ENCODE measurements at places on chromosomes 7 and 10.

GRCh38 chr7:45185028-45185863 is 27.7 kb downstream of the RAMP3 start:
- DNase-seq: no peak

- DNase-seq: no peak
Measured at GRCh38 chr10:51729822-51730555, 30.6 kb upstream of the CSTF2T start.

- no peak for DNase-seq
Measured at GRCh38 chr10:105509517-105509916, 868.4 kb downstream of the SORCS3 start.

DNA sequence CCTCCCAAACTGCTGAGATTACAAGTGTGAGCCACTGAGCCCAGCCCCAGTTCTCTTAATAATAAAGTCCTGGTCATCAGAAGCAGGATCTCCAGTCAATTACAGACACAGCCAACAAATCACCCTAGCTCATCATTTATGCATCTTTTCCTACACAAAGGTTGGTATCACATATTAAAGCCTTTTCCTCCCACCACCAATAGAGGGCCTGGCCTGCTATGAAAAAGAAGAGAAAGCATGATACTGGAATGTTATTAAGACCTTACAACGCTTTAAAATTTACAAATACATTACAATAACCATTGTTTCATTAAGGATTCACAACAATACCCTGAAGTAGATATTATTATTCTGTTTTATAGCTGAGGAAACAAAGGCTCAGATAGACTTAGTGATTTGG is 25.9 kb downstream of the VAX1 start:
- DNase-seq: peak; percentile 22

GRCh38 chr10:69315610-69316312 is 37.5 kb downstream of the HK1 start:
- no peak for DNase-seq

- no peak for DNase-seq
Measured at GRCh38 chr10:129258283-129258923, 208.6 kb upstream of the MGMT start.

DNA sequence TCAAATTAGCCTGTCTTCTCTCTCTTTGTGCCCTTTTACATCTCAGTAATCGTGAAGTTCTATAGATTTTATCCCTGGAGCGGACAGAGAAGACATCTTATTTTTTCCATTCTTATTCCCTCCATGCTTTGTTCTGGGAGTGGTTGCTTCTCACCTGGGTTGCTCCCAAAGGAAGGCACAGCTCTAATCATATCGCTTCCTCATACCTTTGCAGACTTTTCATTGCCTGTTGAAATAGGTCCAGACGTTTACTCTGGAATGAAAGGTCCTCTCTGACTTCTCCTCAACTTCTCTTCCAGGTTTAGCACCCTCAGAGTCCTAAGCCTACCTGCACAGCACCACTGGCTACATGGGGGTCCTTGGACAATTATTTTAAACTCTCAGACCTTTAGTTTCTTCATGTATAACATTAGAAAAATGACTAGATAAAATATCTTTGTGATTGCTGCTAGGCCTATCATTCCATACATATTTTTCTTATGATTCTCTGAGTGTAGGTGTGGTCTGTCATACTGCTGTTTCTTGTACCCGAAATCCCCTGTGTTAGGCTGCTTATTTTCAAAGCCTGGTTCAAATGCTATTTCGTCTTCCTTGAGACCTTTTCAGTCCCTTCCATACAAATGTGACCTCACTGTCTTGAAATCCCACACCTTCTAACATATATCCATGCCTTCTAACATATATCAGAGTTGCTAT is 418.1 kb downstream of the GFRA1 start:
- no peak for DNase-seq

DNA sequence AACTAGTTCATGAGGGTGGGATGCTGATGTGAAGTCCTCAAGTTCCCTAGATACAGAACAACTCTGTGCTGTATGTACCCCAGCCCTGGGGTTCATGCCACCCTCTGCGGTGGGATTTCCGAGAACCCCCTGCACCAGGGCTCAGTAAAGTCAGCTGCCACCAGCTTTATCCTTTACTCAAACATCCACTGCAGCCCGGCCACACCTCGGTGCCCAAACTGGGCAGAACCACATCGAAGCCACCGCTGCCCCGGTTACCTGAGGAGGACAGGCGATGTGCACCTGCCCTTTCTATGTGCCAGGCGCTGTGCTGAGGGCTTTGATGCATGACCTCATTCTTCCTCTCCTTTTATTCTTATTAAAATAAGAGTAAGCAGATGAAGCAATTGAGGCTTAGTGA is 9.9 kb upstream of the CALML5 start:
- no peak for DNase-seq

- DNase-seq: peak; percentile 66
Measured at GRCh38 chr7:134533288-134533771, 6.0 kb downstream of the AKR1B10 start.

GRCh38 chr10:70943841-70944466 is 55.6 kb upstream of the PCBD1 start:
- DNase-seq: no peak

DNA sequence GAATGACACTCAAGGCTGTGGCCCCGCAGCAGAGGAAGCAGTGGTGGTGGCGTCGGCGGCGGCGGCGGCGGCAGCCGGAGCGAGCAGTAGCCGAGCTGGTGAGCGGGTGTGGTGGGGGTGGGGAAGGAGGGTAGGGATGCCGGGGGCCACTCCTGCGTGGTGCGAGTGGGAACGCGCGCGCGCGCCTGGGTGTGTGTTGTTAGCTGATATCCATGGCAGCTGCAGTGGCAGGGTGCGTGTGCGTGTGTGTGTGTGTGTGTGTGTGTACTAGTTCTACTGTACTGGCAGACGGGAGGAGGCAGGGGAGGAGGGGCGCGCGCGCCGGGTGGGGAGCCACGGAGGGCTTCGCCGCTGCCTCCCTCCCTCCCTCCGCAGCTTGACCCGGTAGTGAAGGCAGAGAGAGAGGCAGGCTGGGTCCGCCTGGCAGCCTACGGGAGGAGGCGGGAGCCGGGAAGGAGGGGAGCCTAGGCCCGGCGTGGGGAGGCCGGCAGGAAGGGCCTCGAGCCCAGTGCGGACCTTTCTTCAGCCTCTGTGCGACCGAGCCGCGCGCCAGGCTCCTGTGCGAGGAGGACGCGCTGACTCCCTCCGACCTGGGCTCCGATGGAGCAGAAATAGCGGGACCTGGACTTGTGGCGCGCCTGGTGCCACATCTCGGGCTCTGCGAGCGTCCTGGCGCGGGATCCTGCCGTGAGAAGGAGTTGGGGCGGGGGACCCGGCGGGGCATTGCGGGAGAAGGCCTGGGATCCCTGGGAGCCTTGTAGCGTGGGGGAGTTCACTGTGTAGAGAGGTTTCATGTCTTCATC is at the start of gene MAGI2:
Gene MAGI2 (minus strand): TSS at position 110 of the 803 bp plus-strand sequence. CDS start 347 bp downstream, outside the sequence.
- no peak for DNase-seq

DNA sequence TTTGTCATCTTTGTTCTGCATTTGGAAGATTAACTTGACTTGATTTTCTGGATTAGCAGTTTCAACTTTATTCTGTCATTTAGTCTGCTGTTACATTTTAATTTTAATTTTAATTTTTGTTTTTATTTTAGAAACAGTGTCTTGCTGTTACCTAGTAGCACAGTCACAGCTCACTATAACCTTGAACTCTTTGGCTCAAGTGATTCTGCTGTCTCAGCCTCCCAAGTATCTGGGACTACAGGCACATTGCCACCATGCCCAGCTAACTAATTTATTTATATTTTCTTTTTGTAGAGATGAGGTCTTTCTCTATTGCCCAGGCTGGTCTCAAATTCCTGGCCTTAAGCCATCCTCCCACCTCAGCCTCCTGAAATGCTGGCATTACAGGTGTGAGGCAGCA is 35.3 kb downstream of the PALS2 start:
- DNase-seq: no peak

- no peak for DNase-seq
Measured at GRCh38 chr10:87546210-87546609, 41.5 kb downstream of the MINPP1 start.

- DNase-seq: no peak
Measured at GRCh38 chr10:10961072-10961471, 56.6 kb upstream of the CELF2 start.

GRCh38 chr10:126101325-126101724 is 205.0 kb downstream of the FANK1 start:
- no peak for DNase-seq

DNA sequence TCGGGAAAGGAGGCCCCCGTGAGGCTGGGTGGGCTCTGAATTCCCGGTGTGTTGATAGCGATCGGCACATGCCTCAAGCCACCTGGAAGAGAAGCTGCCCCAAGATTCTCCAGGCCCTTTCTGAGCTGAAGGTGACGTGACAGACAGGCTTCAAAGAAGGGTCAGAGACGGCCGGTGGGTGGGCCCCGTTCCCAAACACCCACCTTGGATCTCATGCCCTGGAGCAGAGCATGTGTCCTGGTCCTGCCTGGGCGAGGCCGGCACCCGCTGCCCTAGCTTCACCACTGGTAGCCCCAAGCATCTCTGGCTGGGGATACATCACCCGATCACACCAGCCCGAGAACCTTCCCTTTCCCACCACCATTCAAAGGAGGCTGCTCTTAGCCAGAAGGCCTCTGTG is 399.0 kb downstream of the DNAJB6 start:
- DNase-seq: no peak

GRCh38 chr7:118153551-118154177 is 30.3 kb upstream of the LSM8 start:
- peak; percentile 25 for DNase-seq

DNA sequence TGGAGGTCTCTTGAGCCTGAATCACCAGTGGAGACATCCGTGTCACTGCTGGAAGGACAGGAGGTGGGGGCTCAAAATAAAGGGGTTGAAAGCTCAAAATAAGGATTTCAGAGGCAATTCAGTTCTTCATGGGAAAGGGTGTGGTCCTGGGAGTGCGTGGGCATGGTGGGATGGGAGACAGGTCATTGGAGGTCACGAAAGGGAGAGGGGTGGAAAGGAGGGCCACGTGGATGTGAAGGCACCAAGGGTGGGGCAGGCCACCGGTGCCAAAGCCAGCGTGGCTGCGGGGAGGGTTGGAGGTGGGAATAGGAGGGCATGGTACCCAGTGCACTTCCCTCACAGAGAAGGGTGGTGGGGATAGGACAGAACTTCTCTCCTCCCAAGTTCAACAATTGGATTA is 59.7 kb downstream of the HTR5A start:
- no peak for DNase-seq

DNA sequence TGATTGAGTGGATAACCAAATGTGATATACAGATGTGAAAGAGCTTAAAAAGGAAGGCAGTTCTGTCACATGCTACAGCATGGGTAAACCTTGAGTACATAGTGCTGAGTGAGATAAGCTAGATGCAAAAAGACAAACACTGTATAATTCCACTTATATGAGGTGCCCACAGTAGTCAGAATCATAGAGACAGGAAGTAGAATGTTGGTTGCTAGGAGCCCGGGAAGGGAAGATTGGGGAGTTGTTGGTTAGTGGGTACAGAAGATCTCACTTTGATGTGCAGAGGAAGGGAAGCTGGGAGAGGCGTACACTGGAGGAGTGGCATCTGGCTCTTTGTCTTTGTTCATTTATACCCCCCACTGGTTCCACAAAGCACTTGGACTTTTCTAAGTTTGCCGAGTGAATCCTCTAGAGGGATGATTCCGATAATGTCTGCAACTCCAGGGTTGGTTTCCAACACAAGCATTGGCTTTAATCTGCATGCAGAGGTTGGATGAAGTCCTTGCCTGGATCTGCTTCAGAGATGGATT is 39.5 kb downstream of the TSPAN14 start:
- peak; percentile 33 for DNase-seq

DNA sequence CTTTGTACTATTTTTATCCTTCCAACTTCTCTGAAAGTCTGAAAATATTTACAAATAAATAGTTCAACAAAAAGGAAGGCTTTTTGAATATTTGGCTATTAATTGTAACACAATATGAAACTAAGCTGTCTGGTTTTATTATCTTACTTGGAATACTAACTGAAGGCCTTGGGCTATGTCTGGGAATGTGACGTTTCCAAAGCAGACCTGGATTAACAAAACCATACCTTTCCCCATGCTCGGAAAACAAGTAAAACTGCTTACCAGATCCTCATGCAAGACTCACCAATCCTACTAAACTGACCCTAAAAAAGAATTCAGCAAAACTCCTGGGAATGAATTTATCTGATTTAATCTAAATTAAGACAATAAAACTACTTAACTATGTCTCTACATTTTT is 116.4 kb downstream of the ATE1 start:
- DNase-seq: no peak

GRCh38 chr7:1742555-1743303 is 72.7 kb downstream of the ELFN1 start:
- DNase-seq: peak; percentile 62

DNA sequence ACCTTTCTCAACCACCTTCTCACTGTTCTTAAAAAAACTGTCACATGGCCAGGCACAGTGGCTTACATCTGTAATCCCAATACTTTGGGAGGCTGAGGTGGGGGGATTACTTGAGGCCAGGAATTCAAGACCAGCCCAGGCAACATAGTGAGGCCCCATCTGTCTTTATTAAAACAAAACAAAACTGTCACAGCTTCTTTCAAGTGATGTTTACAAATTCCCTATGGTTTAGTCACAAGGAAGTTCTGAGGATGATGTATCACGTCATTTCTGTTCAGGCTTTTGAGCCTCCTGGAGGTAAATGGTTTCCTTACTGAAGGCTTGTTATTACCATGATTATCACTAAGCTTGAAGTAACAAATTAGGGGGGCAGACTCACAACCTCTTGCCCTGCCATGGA is 186.2 kb downstream of the CFTR start:
- DNase-seq: peak; percentile 6

DNA sequence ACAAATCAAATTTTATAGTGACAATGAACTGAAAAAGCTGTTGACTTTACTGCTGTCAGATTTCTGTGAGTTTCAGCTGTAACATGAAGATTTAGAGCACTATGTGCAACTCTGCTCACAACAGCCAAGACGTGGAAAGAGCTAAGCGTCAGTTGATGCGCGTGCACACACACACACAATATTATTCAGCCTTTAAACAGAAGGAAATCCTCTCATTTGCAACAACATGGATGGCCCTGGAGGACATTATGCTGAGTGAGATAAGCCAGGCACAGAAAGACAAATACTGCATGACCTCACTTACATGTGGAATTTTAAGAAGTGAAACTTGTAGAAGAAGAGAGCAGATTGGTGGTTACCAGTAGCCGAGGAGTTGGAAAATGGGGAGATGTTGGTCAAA is 82.8 kb upstream of the FRMD4A start:
- DNase-seq: no peak

DNA sequence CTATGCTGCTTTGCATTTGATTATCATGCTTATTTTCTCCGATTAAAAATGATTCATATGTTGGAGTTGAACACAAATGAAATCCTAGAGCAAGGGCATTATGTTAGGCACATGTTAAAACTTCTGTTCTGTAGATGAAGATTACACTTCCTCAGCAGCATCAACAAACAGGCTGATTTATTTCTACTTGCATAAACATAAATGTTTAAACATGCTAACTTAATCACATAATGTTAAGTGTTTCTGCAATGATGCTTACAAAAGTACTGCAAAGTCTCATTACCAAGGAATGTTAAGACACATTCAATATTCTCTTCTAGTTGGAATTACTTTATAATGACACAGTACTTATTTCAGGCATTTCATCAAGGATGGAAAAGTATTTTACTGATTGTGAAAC is 770.8 kb downstream of the ANKRD7 start:
- DNase-seq: no peak

Data from SW480 (cell line).